ENCODE measurements at places on chromosomes 2 and 18. TPM values are rescaled to one million over a fixed set of nuclear protein-coding genes. Genes with fewer than 3 reads are reported as not detected.

RAB6C gene
- total RNA-seq = not detected

CYRIA gene
- total RNA-seq = 2.4 TPM

TMEM247 gene
- total RNA-seq = not detected

LRPPRC gene
- total RNA-seq = 110 TPM

GNLY gene
- total RNA-seq = 1.4 TPM

TRAPPC12 gene
- total RNA-seq = 74.2 TPM

KIDINS220 gene
- total RNA-seq = 46.5 TPM

ERBB4 gene
- total RNA-seq = 0.70 TPM

SNTG2 gene
- 2.0 TPM for total RNA-seq

IL37 gene
- total RNA-seq = 1.5 TPM

DNA sequence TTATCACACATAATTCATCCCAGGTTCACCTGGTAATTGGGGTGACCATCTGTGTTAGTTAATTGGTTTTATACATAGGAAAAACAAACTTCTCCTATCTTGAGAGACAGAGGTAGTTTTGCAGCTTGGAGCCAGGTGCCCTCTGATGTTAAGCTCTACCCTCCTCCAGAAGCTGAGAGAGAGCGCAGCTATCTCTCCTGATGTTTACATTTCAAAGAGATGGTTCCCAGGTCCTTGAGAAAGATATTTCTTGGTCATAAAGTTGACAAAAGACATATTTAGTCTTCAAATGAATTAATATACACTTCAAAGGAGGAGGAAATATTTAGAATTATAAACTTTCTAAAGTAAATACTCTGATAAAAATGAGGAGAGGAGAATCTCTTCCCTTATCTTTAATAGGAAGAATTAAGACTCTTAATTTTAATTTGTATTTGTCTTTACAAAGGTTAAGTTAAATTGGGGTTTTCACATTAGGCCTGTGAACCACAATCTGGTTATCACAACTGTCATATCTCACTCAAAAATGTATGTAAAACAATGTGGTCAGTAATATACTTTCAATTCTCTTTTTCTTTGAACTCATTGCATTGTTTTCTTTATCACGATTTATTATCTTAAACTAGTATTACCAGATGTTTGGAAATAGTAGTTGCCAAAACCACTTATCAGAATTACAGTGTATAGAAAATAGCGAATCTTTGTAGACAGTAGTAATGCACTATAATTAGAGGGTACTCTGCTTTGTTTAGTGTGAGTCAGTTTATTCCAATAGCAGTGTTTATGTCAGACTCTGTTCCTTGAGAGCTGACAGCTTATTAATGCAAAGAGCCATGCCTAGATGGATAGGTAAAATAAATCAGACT lies 26.8 kb downstream of the SERPINB4 start:
- DNase-seq = no peak

DNA sequence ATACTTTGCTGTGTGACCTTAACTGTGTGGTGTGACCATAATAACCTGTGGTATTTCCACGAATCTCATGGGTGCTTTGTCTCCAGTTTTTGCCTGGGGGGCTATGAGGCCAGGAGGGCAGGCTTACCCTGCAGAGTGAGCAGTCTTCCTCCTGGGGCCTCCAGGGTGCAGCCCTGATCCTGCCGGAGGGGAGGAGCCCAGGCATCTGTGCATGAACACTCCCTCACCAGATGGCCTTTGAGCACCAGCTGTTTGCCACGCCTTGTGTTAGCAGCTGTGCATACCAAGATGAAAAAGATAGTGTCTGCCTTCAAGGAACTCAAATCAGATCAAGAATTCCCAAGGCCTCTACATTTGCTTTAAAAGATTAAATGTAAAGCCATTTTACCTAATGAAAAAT lies 75.0 kb upstream of the RBM44 start:
- peak; percentile 88 for DNase-seq

DNA sequence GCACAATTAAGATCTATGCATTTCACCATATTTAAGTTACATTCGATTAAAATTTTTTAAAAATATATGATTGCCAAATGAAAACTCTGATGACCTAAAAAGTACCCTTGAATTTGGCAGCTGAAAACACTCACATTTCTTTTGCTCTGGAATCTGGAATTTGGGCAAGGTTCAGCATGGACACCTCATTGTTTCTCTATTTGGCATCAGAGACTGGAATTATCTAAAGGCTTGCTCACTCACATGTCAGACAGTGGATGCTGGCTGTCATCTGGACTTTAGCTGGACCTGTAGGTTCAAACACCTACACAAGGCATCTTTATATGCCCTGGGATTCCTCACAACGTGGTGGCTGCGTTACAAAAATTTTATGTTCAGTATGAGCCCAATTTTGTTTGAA lies 16.1 kb downstream of the MBOAT2 start:
- DNase-seq = no peak

DNA sequence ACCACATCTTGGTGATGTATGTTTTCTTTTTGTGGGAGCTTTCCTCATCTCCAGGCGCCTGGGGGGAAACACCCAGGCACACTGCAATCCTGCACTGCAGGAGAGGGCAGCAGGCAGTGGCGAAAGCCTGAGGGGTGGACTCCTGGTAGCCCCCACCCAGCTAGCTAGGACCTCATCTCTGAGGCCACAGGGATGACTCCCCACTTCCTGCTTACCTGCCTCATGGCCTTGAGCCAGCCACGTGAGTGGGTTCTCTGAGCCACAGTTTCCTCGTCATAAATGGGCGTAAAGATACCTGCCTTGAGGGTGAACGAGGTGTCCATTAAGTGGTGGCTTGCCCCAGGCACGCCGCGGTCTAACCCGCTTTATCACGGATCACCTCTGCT lies 19.1 kb downstream of the TRAF3IP1 start:
- peak; percentile 63 for DNase-seq

GRCh38 chr2:215556979-215557378 lies 121.1 kb upstream of the FN1 start:
- no peak for DNase-seq

- DNase-seq = peak; percentile 96
These were observed at the start of gene CYP20A1 for GRCh38 chr2:203238704-203239526. Gene CYP20A1 (plus strand): TSS chr2:203239018. CDS start chr2:203239063, 45 bp downstream.

DNA sequence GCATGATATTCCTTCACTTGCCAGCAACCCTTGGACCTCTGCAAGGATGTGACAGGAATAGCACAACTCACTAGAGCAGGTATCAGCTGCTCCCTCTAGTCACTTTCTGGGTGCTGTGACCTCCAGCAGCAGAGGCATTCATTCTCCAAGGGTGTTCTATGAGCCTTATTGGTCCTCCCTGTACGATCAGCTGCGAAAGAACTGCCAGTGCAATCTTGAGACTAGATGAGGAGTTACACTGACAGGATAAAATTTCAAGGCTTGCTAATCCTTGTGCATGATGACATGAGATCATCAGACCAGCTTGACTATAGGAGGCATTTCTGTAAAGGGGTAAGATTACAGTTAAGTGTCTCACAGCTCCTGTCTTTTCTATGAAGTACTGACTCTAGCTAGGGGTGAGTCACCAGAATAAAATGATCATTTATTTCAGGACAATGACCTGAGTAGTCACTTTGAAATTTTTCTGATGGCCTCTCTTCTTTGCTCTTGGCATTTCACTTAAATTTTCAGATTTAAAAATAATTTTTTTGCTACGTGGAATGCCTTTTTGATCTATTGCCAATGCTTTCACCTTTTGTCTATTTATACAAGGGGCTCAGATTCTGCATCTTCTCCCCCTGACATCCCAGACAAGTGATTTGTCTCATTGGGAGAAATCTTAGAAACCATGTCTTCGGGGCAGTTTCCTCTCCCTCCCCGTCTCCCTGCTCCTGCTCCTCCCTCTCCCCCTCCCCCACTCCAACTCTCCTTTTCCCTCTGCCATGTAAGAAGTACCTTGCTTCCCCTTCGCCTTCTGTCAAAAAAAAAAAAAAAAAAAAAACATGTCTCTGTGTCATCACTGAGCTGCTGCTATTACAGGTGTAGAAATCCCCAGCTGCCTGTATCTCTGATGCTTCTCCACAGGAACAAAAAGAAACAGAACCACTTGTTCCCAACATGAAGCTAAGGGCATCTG lies 49.2 kb upstream of the FRZB start:
- no peak for DNase-seq

DNA sequence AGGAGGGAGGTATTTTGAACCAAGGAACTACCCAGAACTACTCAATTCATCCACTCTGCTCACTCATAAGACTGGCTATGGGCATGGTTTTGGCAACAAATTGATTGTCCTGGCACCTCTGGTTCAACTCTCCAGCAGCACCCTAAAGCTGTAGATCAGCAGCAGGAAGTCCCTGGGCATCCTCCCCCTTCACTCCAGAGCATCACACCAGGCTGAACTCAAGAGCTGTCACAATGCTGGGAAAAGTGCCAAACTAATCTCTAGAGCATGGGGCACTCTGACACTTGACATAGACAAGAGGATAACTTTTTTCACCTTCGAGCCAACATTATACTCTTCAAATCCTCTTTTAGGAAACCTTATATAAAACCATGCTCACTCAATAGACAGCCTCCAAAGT lies 154.1 kb upstream of the RBBP8 start:
- DNase-seq = no peak

GRCh38 chr2:15532996-15533395 lies 28.1 kb downstream of the NBAS start:
- no peak for DNase-seq

DNA sequence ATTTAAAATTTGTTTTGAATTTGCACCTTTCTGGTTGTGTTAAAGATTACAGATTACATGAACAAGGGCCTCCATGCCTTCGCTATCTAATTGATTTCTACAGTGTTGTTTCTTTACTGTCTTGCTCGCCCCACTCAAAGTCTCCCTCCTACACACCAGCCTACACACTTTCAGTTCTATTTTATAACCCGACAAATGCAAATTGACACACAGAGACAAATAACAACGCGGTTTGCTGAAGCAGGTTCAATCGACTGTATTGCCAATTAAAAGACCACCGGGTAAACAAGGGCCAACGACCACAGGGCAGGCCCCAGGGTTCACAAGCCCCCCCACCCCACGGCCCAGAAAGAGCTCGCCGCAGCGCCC lies 869 bp downstream of the STARD7 start:
- no peak for DNase-seq

- no peak for DNase-seq
These were observed 15.3 kb downstream of the TM4SF20 start for GRCh38 chr2:227363756-227364155.

GRCh38 chr2:169983506-169983905 lies 156.3 kb downstream of the UBR3 start:
- DNase-seq = no peak

DNA sequence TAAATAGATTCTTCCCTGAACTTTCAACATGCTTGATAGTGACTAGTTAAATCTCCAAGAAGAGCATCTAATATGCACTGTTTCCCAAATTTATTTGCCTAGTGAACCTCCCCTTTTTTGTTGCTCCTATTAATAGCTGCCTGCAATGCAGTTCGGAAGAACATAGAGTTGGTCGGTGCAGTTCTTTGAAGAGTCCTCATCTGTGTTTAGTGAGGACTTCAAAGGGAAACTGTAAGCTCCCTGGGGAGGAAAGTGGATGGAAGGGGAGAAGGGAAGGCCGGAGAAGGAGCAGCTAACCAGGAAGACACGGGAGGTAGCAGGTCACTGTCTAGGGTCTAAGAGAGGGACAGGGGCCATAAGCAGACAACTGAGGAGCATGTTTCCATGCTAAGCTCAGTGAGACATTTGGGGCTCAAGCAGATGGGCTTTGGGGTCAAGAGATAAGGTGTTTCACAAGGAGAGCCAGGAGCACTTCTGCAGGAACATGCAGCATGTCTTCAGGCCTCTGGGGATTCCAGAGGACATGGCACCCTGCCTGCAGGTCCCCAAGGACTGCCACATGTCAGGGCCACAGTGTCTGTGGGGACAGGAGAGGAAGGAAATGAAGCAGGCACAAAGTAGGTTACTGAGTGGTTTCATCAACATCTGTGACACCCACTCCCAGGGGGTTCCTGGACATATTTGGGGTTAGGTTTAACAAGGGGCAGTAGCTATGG lies 48.7 kb upstream of the ANXA4 start:
- no peak for DNase-seq

- no peak for DNase-seq
These were observed 447.3 kb downstream of the KCNJ3 start for GRCh38 chr2:155145758-155146229.

- DNase-seq = peak; percentile 43
These were observed 89.3 kb upstream of the SLC66A3 start for GRCh38 chr2:11065833-11066485.

DNA sequence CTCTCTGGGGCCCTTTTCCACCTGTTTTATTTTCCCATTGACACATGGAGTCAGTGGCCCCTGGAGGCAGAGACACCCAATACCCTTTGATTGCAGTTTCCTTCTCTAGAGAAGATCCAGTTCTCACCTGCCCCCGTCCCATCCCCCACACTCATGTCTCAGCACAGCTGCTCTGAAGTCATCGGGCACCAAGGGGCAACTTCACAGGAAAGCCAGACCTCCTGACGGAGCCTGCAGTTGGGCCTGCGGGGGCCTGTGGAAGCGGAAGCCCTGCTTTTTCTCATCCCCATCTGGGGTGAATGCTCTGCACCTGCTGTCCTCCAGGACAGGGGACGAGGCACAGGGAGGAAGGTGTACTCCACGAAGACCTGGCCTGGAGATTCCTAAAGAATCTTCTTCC lies 308.3 kb upstream of the EPAS1 start:
- DNase-seq = no peak

DNA sequence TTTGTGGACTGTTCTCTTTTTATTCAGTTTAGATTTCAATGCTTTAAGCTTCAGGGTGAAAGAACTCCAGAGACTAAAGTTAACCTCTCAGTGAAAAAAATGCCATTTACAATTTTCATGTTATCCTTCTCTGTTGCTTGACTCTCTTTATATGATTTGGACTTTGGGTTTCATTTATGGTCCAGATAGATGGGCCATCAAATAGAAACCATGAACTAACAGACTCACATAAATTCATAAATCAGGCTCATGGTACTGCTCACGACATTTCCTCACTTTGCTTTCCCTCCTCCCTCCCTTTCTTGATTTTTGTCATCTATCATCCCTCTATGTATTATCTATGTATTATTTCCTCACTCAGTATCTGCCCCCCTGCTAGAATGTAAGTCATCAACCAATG lies 10.0 kb downstream of the FAM110C start:
- no peak for DNase-seq

DNA sequence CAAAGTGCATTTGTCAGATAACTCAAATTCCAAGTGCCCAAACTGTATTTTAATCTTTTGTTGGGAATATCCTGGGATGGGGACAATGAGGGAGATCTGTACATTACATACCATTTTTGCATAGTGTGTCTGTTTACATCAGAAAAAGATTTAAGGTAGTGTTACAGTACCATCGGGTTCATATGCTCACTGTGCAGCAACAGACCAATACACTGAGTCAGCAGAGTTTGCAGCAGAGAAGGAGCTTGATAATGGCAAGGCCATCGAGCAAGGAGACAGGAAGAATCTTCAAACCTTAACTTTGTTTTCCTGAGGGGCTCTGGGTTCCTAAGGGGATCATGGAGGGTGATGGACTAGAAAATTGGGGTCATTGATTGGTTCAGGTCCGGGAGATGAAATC lies 399.7 kb downstream of the PARD3B start:
- no peak for DNase-seq
